ENCODE measurements at places on chromosomes 11 and 22. TPM values are rescaled to one million over a fixed set of nuclear protein-coding genes. Genes with fewer than 3 reads are reported as not detected.

DNA sequence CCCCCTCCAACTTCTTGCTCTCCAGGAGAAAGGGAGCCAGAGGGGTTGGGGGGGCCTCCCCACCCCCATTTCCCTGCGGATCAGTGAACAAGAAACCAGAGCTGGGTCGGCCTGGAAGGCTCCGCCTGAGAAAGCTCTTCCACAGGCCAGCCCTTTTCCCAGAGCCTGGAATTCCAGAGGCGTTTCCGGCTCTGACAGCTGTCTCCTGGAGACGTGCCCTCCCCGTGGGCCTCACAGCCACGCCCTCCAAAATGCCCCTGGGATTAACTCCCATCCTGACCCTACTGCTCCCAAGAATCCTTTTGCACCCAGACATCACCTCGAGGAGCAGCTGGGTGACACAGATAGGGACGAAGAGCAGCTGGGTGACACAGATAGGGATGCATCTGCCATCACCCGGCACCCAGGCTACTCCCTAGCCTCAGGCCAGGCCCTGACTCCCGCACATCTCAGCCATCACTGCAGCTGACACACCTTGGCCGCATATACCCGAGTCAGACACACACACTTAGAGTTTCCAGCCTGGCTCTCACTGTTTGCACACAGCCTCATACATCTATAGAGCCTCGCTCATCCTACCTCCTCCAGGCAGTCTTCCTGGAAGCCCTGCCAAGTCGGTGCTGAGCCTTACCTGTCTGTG is 7.6 kb upstream of the CDC42EP1 start:
- peak; percentile 64 for DNase-seq

DNA sequence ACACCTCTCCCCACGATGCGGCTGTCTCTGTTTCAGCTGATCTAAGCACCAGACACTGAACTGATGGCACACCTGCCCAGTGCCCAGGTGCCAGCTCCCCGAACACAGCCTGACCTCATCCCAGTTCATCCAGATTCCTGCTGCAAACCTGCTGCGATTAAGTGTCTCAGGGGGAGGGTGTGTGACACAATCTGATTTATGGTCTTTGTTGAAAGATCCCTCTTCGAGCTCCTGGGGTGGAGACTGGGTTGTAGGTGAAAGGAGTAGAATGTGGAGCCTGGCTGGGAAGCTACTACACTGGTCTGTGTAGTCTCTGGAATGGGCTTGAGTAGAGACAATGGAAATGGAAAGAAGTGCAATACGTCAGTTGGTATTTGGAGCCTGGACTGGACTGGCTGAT is 390.3 kb downstream of the SHANK2 start:
- no peak for DNase-seq

GRCh38 chr22:23119494-23120414 is 22.0 kb downstream of the RSPH14 start:
- no peak for DNase-seq

USP2 gene
- 11.6 TPM for total RNA-seq

CCDC87 gene
- total RNA-seq: 0.53 TPM

CECR2 gene
- 0.40 TPM for total RNA-seq

GRCh38 chr11:83827940-83828554 is 541.9 kb upstream of the CCDC90B start:
- no peak for DNase-seq

DNA sequence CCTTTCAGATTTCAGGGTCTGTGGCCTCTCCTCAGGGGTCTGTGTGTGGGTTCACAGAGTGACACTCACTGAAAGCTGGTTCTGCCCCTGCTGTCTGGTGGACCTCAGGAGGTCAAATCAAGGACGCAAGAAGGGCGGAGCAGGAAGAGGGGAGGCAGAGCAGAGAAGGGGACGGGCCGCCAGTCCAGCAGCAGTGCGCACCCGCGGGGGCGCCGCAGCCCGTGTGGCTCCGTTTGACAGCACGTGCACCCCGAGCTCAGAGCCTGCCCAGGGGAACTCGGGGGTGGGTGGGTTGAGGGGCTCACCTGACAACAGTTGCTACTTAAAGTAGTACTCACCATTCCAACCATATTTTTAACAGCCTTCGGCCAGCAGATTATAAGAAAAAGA is 71.4 kb upstream of the PITPNB start:
- no peak for DNase-seq

GRCh38 chr11:47248304-47248663 is 330 bp downstream of the ACP2 start:
- no peak for DNase-seq

DNA sequence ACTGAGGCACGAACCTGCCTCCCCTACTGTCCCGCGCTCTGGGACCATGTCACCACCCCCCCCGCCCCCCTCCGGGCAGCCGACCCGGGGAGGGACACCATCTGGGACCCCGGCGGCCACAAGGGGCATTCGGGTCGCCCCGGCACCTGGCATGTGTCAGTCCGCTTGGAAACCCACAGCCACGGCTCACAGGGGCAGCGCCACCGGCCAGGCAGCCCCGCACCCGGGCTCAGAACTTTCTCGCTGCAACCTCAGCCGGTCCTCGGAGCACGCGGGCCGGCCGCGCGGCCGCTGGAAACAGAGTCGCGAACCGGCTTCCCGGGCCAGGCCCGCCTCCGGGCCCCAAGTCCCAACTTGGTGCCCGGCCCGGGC is 159.9 kb upstream of the GRK3 start:
- no peak for DNase-seq

DNA sequence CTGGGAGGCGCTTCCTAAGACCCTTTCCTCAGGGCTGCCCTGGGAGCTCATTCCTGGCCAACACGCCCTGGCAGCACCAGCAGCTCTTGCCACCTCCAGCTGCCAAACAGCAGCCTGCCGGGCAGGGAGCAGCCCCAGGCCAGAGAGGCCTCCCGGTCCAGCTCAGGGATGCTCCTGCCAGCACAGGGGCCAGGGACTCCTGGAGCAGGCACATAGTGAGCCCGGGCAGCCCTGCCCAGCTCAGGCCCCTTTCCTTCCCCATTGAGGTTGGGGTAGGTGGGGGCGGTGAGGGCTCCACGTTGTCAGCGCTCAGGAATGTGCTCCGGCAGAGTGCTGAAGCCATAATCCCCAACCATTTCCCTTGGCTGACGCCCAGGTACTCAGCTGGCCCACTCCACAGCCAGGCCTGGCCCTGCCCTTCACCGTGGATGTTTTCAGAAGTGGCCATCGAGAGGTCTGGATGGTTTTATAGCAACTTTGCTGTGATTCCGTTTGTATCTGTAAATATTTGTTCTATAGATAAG is 7.6 kb downstream of the SLC39A13 start:
- DNase-seq: peak; percentile 72

DNA sequence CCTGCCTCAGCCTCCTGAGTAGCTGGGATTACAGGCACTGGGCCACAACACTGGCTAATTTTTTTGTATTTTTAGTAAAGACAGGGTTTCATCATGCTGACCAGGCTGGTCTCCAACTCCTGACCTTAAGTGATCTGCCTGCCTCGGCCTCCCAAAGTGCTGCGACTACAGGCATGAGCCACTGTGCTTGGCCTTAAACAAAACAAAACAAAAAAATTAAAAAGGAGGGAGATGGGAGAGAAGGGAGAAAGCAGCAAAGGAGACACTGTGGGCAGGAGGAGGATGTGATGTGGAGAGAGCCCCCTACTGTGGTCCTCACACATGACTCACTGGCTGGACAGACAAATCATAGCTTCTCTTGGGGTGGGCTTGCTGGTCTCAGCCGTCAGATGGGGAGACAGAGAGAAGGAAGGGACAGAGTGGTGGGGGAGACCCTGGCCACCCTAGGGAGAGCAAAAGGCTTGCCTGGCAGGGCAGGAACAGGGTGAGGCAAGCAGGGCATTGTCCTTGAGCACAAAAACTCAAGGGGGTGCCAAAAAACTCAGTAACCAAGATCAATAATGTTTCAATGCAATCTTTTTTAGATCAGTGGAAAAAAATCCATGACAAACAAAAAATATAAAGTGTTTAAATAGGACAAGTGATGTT is 31.6 kb downstream of the TPST2 start:
- DNase-seq: no peak

GRCh38 chr22:22721681-22722354 is 77.4 kb downstream of the GGTLC2 start:
- DNase-seq: no peak

GPHA2 gene
- total RNA-seq: not detected

SYT7 gene
- total RNA-seq: 8.5 TPM

C22orf31 gene
- total RNA-seq: 0.32 TPM

BRD1 gene
- total RNA-seq: 32.7 TPM

- DNase-seq: no peak
Observed at GRCh38 chr11:95968585-95968984, 44.7 kb upstream of the MTMR2 start.

PRR33 gene
- total RNA-seq: not detected

Measured in colonic mucosa (tissue), 4 donors.